ENCODE measurements at places on chromosomes 2 and 18. TPM values are rescaled to one million over a fixed set of nuclear protein-coding genes. Genes with fewer than 3 reads are reported as not detected.

DSG3 gene
- total RNA-seq, result not detected

SPP2 gene
- not detected for total RNA-seq

KCNS3 gene
- total RNA-seq, result 10.0 TPM

CYTIP gene
- total RNA-seq, result 0.54 TPM

DYSF gene
- total RNA-seq, result 1.1 TPM

FBXO36 gene
- 13.1 TPM for total RNA-seq

UGT1A7 gene
- total RNA-seq, result not detected

HOXD10 gene
- not detected for total RNA-seq

KIF3C gene
- total RNA-seq, result 25.9 TPM

PDE11A gene
- total RNA-seq, result 0.62 TPM

SLC11A1 gene
- not detected for total RNA-seq

- DNase-seq, result no peak
Observed at GRCh38 chr2:57370882-57371585, 675.6 kb upstream of the VRK2 start.

- DNase-seq, result peak; percentile 15
Observed at GRCh38 chr2:152648336-152648735, 68.9 kb downstream of the PRPF40A start.

- DNase-seq, result peak; percentile 88
Observed at GRCh38 chr18:76496194-76496890, 1.3 kb upstream of the ZNF516 start.

DNA sequence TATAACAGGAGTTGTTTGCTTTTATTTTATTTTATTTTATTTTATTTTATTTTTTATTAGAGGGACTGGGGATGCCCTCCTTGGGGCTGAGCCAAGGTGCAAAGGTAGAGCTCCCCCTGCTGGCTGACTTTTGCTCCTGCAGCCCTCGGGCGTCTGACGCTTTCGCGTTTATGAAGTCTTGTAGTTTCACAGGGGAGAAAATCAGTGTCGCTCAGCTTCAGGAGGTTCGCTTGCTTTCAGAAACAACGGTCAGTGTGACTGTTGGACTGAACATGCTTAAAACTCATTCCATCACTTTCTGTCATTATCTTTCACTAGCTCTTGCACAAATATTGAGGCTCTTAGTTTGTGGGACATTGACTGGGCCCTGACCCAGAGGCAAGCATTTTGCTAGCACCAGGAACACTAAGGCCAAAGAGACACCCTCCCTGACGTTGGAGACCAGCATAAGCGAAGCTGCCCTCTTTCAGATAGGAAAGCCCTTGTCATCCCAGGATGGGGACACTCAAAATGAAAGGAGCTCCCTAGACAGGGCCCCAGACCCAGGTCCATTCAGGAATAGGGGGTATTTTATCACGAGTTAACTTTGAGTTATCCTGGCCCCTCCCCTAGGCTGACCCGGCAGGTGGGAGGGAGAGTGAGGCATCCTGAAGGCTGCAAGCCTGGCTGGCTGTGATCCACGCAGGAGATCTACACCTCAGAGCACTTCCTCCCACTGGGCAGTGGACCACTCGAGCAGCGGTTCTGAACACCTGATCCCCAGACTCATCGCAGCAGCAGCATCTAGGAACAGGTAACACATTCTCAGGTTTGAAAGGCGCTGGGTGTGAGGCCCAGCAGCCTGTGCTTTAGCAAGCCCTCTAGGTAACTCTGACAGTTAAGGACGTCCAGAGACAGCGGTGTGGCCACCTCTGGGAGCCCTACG is 34.4 kb downstream of the LGALSL start:
- peak; percentile 83 for DNase-seq

GRCh38 chr2:11577101-11577883 is 43.4 kb downstream of the GREB1 start:
- no peak for DNase-seq

DNA sequence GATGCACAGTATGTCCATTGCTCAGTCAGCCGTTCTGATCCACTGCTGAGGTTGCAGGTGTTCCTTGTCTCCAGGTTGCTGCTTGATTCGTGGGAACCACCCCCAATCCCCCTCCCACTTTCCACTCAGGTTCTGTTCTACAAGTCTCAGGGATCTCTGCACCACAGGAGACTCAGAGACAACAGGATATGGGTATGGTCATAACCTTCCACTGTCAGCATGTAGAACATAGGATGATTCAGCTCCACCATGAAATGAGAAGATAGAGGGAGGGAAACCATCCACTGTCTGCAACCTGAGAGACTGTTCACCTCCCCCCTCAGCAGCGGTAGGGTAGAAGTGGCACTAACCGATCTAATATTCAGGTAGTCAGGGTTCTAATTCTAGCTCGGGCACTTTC is 19.0 kb upstream of the KLF7 start:
- no peak for DNase-seq

GRCh38 chr2:65739927-65740326 is 307.5 kb upstream of the SPRED2 start:
- DNase-seq, result no peak

DNA sequence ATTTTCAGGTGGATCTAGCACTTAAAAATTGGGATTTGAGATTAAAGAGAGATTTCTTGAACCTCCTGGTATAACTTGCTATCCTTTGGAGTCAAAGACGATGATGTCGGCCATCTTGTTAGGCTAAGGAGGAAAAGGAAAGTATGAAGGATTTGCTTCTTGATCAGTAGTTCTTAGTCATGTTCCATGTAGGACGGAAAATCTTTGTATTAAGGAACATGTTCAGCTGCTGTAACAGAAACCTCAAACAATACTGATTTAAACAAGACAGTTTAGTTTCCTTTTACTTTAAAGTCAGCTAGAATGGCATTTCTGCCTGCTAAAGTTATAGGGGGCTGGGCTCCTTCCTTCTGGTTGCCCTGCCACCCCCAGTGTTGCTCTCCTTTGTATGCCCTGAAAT is 56.4 kb upstream of the MGAT5 start:
- DNase-seq, result no peak

GRCh38 chr2:75390169-75390568 is 170.6 kb downstream of the EVA1A start:
- DNase-seq, result no peak

GRCh38 chr2:55301277-55301676 is 32.2 kb upstream of the MTIF2 start:
- DNase-seq, result no peak

DNA sequence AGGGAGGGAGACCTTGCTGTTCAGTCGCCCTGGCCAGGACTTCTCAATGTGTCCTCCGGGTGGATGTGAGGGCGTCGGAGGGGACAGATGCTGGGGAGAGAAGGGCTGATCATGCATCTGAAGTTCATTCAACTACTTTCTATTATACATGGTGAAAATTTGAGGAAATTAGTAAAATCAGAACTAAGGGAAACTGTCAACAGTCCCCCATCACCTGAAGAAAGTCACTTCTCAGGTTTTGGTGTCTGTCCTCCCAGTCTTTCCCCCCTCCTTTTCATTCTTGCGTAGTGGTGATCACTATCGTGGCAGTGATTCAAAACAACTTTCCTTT is 17.4 kb upstream of the ACKR3 start:
- no peak for DNase-seq

DNA sequence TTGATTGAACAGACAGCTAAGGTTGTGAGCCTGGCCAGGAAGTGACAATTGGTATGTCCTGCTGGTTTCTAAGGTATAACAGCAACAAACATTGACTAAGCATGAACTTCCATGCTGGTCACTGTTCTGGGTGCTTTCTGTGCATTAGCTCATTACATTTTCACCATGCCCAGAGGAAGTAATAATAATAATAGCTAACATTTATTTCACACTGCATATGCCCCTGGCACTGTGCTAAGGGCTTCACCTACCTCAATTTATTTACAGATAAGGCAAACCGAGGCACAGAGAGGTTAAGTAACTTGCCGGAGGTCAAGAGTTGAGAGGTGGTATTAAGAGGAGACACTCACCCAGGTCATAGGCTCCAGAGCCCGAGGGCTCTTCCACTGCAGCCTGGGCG is 113.6 kb downstream of the PDCL3 start:
- DNase-seq, result no peak

DNA sequence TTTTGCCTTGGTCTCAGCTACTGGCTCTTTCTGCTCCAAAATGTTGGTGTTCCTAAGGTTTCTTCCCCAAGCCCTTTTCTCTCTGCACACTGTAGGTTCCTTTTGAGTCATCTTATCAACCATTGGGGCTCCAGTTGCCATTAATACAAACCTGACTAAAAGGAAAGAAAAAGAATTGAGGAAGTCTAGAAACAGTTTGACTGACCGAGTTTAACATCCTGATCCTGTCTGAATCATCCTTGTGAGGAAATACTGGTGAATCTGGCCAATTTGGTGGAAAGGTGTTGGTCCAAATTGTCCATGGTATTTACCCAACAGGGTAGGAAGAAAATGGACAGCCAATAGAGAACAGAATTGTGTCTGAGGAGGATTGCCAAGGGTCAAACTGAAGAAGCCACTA is 38.3 kb downstream of the CRYGD start:
- no peak for DNase-seq

- DNase-seq, result no peak
Observed at GRCh38 chr2:143581134-143581533, 451.9 kb downstream of the ARHGAP15 start.

DNA sequence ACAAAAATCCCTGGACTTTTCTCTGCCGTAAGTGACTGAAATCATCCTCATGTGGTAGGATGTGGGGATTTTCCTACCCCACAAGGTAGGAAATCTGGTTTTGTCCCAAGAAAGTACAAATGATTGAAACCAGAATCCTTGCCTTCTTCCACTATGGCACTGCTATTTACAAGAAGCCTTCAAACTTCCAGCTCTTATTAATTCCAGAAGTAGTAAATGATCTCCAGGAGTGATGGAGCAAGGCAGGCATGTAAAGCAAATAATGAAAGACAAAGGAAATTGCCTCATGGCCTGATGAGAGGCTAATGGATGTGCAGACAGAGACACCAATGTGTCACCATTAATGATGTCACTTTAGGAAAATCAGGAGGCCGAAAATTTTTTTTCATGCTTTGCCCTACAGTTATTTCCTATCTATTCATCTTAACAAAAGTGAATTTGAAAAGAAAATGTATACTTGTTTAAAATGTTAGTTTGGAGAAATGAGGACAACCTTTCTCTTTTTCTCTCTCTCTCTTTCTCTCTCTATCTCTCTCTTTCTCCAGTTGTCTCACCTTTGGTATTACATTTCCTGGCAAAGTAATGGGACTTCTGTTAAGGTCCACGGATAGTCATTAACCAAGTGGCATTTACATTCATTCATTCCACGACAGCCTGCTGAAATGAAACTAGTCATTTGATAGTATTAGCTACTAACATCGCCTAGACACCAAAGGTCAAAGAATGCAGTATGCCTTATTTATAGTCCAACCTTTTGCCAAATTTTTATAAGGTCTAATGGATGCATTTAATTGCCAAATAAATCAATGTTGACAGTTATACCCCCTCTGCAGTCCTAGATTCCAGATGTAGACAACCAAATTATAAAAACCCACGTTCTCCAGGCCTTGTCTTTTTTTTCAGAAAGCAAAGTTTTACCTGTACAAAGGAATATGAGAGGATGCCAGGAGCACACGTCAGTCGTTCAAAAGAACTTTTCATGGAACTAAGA is 5.0 kb upstream of the EVA1A start:
- DNase-seq, result no peak

- DNase-seq, result no peak
Observed at GRCh38 chr2:190697421-190697820, 48.5 kb downstream of the NAB1 start.

DNA sequence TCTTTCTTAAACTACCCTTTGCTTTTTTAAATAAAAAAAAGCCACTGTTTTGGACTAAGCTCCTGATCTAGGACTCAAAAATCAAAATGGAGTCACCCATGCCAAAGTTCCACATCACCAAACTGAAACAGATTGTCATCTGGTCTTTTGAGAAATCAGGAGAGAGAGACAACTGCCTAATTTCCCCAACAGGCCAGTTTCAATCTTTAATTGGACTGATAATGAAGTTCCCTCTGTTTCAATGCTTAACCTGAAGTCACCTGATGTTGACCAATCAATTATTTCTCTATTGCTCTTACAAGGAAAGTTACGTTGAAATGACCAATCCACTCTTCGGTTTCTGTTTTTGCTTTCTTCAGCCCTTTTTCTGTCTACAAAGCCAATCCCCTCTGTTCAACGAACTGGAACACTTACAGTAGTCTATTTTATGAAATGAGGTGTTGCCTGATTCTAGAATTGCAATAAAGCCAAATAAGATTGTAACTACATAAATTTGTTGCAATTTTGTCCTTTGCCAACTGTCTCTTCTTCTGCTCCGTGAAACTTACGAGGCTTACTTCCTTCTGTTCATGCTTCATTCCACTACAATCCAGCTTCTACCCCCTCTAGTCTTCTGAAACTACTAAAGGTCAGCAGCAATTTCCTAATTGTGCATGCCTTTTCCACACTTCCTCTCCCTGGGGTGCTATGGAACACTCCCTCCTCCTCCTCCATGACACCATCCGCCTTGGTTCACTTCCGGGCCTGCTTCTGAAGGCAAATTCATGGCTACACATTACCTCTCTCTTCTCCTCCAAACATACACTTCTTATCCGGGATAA is 95.2 kb upstream of the CD302 start:
- DNase-seq, result no peak

DNA sequence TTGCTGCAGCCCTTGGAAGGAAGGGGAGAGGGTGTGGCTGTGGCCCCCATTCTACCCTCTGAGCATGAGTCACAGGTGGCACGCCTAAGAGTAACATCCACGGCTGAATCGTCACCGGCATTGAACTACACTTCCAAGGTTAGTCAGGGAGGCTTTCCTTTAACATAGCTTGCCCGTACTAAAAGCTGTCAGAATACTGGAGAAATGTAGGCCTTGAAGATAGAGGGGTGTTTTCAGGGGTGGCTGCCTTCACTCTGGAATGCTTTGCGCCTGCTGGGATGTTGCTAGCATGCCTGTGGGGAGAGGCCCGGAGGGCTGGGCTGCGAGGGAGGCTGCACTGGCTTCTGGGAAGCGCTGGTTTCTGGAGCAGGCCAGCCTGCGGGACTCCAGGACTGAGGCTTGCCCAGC is 333.7 kb downstream of the AGAP1 start:
- DNase-seq, result no peak

GRCh38 chr2:207260021-207260420 is 94.3 kb upstream of the KLF7 start:
- DNase-seq, result no peak

GRCh38 chr2:105418522-105418921 is 19.7 kb upstream of the FHL2 start:
- DNase-seq, result no peak

GRCh38 chr2:239273280-239274234 is 127.3 kb downstream of the HDAC4 start:
- DNase-seq, result no peak

DNA sequence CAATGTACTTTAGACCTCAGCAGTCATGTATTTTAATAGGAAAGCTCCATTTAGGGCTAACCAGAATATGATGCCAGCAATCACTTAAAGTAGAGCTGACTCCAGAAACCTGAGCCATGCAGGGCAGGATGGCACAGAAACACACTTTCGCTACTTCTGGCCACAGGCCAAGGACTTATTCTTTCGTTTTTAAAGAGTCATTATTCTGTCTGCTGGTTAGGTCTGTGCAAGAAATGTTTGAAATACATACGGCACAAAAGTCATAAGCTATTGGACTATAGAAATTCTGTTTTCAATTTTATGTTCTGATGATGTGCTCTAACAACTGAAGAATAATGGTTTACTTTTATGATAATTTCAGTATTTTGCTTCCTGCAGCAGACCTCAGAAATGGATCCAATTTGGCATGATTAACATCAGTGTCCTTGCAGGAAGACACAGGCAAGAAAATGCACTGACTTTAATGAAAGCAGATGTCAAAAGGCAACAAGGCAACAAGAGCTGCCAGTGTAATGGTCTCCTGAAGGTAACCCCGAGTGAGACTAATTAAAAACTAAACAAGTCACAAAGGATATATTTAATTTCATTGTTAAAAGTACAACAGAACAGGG is 114.4 kb upstream of the CHRNA1 start:
- DNase-seq, result peak; percentile 21

- DNase-seq, result no peak
Observed at GRCh38 chr2:230758566-230759480, 46.2 kb downstream of the CAB39 start.

Data from neural progenitor cell (in vitro differentiated cells).